ENCODE measurements at places on chromosomes 12 and 14.

GRCh38 chr12:104788840-104789271 is 169.2 kb downstream of the SLC41A2 start:
- DNase-seq, result no peak

DNA sequence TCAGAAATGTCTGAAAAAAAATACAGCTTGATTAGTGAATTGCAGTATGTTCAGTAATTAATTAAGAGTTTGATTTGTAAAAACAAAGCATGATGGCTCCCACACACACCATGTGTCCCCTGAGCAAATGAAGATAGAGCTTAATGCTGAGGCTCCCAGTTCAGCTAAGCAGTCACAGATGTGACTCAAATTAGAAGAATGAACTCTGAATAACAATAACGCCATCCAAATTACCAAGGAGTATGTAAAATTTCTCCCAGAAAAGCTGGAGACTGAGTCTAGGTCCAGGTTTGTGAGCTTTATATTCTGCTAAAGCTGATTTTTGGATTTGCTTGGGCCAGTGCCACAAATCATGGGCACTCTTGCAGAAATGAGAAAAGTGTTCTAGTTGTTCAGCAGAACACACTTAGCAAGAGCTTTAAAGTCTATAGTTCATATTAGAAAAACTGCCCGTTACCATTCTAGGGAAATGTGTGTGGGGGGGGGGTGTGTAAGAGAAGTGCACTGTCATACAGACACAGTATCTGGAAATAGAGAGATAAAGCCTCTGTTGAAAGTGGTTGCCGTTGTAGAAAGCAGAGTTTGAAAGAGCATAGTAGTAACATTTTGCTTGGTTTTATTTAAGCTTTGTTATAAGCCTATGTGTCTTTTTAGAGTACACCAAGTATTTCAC is 253.1 kb downstream of the BCAT1 start:
- no peak for DNase-seq

GRCh38 chr14:30656190-30656632 is 34.1 kb downstream of the SCFD1 start:
- peak; percentile 47 for DNase-seq

GRCh38 chr12:12779529-12779928 is 5.9 kb upstream of the APOLD1 start:
- no peak for DNase-seq

DNA sequence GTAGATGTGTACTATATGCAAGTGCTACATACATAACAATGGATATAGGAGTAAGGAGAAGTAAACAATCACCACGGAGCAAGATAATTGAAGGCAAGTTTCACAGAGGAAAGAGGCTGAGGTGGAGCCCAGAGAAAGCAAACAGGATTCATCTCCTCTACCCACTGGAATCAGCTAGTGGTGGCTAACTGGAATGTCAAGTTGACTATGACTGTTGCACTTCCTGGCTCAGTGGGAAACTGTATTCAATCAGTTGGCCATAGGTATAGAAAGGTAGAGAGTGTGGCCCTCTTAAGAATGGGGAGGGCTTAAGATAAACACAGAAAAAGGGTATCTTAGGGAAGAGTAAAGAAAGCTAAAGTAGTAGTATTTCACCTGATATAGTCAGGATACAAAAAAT is 62.4 kb downstream of the MAP4K5 start:
- DNase-seq, result no peak

- DNase-seq, result peak; percentile 69
These were observed 4.6 kb downstream of the ZNF384 start for GRCh38 chr12:6684609-6685008.

All from activated CD8-positive, alpha-beta memory T cell treated with anti-CD3 and anti-CD28 coated beads, Interleukin-2, amount 10 ng/mL, durations not matched to agents 7 days and 5 days (primary cell).